ENCODE measurements at places on chromosomes 2 and 18.
A peak's percentile ranks its signal among the peaks of the same experiment; 100 is the strongest.

- no peak for DNase-seq
Observed at GRCh38 chr2:15293262-15293937, 267.7 kb downstream of the NBAS start.

DNA sequence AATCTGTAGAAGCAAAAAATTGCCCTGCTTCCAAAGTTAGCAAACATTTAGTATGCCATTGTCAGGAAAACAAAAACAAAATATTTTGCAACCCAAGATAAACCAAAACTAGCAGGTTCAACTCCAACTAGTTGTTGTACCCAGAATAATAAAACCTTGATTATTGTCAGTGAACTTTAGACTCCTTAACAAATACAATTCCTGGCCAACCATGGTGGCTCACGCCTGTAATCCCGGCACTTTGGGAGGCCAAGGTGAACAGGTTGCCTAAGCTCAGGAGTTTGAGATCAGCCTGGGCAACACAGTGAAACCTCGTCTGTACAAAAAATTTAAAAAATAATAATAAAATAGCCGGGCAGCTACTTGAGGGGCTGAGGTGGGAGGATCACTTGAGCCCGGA lies 87.5 kb upstream of the MSH2 start:
- DNase-seq: no peak

GRCh38 chr2:7119132-7119835 lies 202.1 kb downstream of the RNF144A start:
- peak; percentile 74 for DNase-seq

DNA sequence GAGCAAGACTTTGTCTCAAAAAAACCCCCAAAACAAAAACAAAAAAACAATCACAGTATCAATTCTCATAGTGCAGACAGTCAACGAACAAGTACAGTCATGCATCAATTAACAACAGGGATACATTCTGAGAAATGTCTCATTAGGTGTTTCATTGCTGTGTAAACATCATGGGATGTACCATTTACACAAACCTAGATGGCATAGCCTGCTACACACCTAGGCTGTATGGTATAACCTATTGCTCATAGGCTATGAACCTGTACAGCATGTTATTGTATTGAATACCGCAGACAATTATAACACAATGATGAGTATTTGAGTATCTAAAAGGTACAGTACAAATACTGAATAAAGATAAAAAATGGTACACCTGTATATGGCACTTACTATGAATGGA lies 67.8 kb upstream of the LMAN1 start:
- DNase-seq: no peak

DNA sequence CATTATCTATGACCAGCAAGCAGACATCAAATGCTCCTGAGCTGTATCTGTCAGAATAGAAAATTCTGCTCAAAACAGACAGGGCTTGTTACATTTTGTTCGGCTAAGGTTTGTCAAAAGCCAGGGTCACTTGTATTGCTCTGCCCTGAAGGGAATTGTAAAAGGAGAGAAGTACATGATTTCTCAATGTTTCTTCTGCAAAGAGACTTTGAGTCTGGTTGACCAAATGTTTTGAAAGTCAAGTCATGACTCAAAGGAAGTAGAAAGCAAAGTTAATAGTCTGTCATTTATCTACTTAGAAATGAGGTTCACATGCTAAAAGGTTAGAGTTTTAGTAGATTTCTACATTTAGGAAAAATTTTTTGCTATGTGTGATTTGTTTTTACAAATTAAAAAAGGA lies 1624.1 kb upstream of the ZEB2 start:
- DNase-seq: no peak

DNA sequence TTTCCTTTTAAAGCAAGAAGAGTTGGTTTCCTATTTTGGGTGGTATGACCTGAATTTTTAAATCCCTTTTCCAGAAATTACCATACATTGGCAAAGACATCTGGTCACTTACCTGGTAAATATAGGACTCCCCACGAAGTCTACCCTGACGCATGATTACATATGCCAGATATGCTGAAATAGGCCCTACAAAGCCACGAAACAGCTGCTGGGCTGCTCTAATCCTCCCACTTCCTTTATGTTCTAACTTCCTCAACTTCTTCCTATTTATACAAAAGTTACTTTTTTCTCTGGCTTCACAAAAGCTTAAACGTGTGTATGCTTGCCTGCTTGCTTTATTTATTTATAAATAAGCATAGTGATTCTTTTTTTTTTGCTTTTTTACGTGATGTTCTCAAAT lies 186.0 kb upstream of the EPHA4 start:
- no peak for DNase-seq

- DNase-seq: no peak
Observed at GRCh38 chr2:134515137-134515536, 203.7 kb downstream of the TMEM163 start.

GRCh38 chr18:3875961-3876360 lies 426.0 kb downstream of the TGIF1 start:
- no peak for DNase-seq

- DNase-seq: no peak
Observed at GRCh38 chr2:202408546-202409140, 32.5 kb downstream of the BMPR2 start.

GRCh38 chr18:50649821-50650220 lies 89.9 kb downstream of the MAPK4 start:
- peak; percentile 53 for DNase-seq

GRCh38 chr2:101026923-101027469 lies 24.9 kb downstream of the RPL31 start:
- no peak for DNase-seq

DNA sequence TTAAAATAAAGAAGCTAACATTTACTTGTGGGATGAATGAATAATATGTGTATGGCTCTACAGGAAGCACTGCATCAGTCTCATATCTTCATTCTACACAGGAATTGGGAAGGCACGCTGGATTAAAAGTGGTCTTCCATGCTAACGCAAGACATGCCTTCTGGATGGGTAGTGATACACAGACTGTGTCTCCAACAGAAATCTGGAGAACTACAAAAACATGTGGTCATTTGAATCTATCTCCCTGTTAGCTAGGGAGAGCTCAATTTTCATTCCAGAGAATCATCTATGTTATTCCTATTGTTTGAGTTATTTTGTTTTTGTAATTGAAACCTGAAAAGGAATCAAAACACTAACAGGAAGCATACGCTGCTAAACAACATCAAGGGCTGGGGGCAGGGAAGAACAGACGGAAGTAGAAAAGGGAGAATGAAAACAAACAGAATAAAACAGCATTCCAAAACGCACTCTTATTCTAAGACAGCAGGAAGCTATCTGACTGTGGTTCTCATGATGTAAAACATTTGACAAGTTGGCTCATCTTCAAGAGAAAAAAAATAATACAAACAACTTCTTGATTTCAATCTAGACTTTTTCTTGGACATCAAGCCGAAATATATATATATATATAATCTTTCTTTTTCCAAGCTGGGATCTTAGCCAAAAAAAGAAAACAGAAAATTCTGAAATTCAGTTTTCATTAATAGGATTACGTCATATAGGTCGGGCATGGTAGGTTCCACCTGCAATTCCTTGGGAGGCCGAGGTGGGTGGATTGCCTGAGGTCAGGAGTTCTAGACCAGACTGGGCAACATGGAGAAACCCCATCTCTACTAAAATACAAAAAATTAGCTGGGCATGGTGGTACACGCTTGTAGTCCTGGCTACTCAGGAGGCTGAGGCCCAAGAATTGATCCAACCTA lies 31.5 kb upstream of the ASNSD1 start:
- no peak for DNase-seq

DNA sequence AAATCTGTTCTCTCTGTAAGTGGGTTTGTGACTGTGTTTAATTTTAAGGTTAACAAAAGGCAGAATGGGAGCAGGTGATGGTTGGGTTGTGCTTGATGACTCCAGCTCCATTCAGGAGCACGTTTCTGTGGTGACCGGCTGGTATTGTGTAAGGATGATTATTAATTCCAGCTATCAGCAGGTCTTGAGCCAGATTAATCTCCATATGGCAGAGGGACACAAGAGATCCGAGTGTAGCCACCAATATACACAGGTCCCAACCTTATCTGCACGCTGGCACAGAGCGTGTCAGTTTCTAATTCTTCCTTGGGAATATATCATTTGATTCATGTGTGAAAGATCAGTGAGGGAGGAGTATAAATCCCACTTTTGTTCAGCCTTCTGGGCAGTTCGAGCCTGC lies 199.0 kb upstream of the DCC start:
- no peak for DNase-seq

DNA sequence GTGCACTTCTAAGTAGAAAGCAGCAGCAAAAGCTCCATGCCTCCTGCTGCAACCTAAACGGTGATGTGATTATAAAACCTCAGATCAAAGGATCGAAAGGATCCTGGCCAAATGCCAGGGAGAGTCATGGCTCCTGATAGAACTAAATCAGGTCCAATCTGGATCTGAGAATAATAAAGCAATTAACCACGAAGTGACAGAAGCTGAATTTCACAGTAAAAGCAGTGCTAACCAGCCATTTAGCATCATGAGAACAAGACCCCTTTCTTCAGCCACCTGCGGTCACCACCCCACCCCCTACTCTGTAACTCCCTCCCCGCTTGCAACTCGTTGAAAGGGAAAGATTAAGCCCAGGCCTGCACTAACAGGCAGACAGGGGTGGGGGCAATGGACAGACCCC lies 748.7 kb downstream of the BCL11A start:
- no peak for DNase-seq

- DNase-seq: no peak
Observed at GRCh38 chr2:142536966-142537365, 340.5 kb upstream of the KYNU start.

GRCh38 chr2:100592226-100592625 lies 29.4 kb downstream of the PDCL3 start:
- no peak for DNase-seq

DNA sequence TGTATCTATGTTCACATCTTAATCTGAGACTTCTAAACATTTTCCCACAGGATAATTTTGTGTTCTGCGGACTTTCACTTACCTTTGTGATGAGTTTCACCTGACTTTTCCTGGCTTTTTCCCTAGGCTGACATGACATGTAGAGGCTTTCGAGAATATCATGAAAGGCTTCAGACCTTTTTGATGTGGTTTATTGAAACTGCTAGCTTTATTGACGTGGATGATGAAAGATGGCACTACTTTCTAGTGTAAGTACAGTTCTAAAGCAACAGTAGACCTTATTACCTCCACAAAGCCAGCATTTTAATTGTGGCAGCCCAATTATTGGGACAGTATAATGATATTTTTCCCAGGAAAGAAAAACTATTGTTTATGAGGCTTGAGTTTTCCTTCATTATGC lies 34.1 kb upstream of the METAP1D start:
- DNase-seq: no peak

GRCh38 chr2:141946016-141946415 lies 184.8 kb downstream of the LRP1B start:
- no peak for DNase-seq

- no peak for DNase-seq
Observed at GRCh38 chr2:109143214-109144187, 14.5 kb downstream of the SH3RF3 start.

All from muscle of arm (tissue), 14 donors.